GM12864 (cell line): ENCODE measurements at places on chromosomes 3 and 15.

GRCh38 chr15:85980946-85981345 lies 98.7 kb upstream of the AGBL1 start:
- DNase-seq: no peak

DNA sequence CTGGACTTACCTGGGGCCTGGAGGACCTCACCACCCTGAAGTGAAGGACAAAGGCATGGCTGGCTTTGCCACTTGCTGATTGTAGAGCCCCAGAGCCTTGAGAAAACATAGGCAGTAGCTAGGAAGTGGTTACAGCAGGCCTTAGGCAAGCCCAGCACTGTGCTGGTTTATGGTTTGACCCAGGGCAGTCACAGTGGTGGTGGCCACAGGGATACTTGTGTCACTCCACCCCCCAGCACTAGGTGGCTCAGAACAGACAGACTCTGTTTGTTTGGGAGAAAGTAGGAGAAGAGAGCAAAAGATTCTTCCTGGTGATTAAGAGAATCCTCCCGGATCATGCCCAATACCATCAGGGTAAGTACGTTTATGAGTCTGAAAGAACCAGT lies 13.2 kb upstream of the COL8A1 start:
- no peak for DNase-seq

DNA sequence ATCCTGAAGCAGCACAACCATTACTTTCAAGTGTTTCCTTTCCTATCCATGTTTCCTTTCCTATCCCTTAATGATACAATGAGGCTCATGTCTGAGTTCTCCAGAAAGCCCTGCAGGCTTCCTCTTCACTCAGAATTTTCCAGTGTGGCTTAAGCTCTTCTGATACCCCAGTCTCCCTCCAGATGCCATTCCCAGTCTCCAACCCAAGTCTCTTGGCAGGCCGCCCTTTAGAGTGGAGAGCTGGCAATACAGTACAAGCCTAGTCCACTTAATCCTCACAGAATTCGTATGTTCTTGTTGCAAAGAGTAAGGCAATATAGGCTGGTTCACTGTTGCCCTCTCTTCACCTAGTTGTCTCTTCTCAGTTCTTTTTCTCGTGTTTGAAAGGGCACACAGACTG lies 503.9 kb upstream of the MDFIC2 start:
- no peak for DNase-seq

DNA sequence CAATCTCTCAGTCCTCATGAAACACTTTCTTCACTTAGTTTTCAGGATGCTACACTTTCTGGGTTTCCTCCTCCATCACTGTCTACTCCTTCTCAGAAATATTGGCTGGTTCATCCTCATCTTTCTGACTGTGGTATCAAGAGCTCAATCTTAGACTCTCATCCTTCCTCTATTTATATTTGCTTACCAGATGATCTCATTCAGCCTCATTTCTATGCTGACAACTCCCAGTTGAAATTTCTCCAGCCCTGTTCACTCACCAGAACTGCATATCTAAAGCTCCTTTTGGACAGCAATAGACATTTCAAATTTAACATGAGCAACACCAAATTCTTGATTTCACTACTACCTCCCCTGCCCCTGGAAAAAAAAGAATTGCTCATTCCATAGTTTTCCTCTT lies 48.0 kb upstream of the FBN1 start:
- DNase-seq: no peak

GRCh38 chr3:152458376-152459117 lies 189.8 kb downstream of the MBNL1 start:
- no peak for DNase-seq

DNA sequence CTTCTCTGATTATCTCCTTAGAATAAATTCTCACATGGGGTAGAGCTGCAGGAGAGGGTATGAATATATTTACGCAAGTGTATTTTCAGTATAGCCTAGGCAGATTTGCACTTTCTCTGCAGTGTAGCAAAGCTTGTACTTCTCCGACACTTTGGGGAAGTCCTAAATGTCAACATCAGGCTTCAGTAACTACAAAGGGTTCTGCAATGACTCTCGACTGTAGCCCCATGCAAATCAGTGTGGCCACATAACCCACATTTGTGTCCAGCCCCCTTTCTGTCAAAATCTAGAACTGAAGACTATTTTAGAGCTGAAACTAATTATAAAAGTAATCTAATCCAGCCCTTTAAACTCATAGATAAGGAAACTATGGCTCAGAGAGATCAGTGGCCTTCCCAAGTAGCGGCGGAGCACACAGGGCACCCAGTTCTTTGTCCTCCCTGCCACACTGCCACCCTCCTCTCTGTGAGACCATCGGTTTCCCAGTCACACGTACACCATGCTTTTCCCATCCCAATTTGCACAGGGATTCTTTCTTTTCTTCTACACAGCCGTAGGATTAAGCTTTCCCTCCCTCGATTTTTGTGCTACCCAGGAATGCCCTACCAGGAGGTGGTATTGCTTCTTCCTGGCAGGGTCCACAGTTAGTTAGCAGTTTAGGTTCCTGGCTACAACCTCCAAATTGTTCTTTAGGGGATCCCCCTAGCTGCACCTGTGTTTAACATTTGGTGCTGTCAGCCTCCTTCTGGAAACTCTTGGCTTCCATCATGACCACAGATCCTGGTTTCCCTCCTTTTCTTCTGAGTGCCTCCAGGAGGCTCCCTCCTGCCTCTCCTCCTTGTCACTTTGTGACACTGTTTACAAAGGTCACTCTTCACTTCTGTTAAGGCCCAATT lies 22.9 kb downstream of the MRAS start:
- peak; percentile 75 for DNase-seq

GRCh38 chr3:26621906-26622620 lies 509 bp upstream of the LRRC3B start:
- DNase-seq: no peak

- DNase-seq: no peak
Measured at GRCh38 chr3:141086188-141086587, 35.0 kb downstream of the SPSB4 start.

GRCh38 chr15:68377766-68378165 lies 54.2 kb downstream of the ITGA11 start:
- no peak for DNase-seq

GRCh38 chr15:48330855-48331795 lies at the start of gene DUT:
Gene DUT, plus strand, starts transcription at chr15:48331429. Its CDS starts 87 bp downstream, at chr15:48331516.
- peak; percentile 47 for DNase-seq

DNA sequence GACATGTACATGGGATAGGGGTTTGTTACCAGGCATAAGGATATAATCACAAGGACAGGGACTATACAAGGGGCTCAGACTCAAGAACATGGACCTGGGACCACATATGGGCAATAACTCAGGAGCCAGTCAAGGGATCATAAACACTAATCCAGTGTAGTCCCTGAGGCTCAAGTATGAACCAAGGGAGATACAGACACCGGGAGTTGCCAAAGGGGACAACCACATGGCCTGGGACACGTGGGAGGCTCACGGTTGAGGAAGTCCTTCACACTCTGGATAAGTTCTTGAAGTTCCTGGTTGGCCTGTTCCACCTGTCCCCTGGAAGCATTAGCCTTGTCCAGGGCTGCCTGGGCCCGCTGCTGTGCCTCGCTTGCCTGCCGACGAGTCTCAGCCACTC lies 1.8 kb upstream of the USP19 start:
- no peak for DNase-seq

GRCh38 chr3:63900459-63900858 lies 11.7 kb downstream of the SCAANT1 start:
- no peak for DNase-seq

DNA sequence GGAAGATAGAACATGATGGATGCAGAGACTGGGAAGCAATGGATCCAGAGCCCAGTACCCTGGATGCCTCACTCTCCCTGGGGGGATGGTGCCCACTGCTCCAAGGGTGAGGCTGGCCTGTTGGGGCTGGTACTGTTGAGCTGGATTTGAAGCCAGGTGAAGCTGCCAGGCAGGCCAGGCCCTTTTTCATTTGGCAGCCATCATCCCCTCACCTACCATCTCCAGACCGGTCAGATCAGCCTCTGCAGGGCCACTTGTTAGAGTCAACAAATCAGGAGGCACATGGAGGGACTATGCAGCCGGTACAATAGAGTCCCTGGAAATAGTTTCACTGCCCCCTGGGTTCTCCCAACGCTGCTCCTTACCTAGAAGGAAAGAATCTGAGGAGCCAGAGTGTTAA lies 5.9 kb downstream of the MAPKAPK3 start:
- no peak for DNase-seq

- DNase-seq: no peak
Measured at GRCh38 chr15:52252781-52253180, 42.8 kb downstream of the MYO5C start.

DNA sequence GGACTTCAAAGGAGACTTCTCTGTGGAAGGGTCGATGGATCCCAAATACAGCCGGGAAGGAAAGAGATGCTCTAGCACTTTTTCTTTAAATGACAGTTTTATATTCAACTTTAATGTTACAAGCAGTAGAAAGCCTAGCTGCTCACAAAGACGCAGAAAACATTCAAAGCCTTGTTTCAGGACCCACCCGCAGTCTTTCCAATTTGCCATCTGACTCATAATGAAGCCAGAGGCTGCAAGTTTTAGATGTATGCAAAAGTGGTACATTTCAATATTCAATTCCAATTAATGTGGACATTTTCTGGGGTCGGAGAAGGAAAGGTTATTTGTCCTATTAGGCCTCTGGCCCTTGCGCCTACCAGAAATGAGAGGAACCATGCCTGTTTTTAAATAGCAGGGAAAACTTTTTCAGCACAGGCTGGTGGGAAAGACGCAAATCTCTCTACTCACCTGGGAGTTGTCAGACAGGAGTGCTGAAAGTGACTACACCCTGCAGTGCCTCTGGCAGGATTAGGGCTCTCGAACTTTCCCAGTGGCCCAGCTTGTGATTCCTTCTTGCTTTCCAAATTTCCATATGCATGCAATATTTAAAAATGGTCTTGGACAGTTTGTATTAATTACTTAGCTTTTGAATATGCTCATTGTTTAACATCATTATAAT lies 117.4 kb upstream of the MBNL1 start:
- DNase-seq: no peak

- no peak for DNase-seq
Measured at GRCh38 chr3:61858054-61858453, 296.7 kb downstream of the PTPRG start.

- DNase-seq: no peak
Measured at GRCh38 chr3:42403737-42404136, 6.7 kb downstream of the LYZL4 start.

- peak; percentile 30 for DNase-seq
Measured at GRCh38 chr3:73451301-73451944, 173.3 kb downstream of the PDZRN3 start.

GRCh38 chr3:150544726-150545125 lies 1.6 kb downstream of the SERP1 start:
- DNase-seq: no peak

- DNase-seq: no peak
Measured at GRCh38 chr15:92853222-92853621, 46.9 kb upstream of the CHD2 start.

GRCh38 chr3:48084929-48085328 lies 68.7 kb upstream of the MAP4 start:
- peak; percentile 24 for DNase-seq

- DNase-seq: no peak
Measured at GRCh38 chr3:39339086-39339485, 9.6 kb downstream of the CCR8 start.

GRCh38 chr3:187922704-187923416 lies 177.6 kb upstream of the BCL6 start:
- no peak for DNase-seq

DNA sequence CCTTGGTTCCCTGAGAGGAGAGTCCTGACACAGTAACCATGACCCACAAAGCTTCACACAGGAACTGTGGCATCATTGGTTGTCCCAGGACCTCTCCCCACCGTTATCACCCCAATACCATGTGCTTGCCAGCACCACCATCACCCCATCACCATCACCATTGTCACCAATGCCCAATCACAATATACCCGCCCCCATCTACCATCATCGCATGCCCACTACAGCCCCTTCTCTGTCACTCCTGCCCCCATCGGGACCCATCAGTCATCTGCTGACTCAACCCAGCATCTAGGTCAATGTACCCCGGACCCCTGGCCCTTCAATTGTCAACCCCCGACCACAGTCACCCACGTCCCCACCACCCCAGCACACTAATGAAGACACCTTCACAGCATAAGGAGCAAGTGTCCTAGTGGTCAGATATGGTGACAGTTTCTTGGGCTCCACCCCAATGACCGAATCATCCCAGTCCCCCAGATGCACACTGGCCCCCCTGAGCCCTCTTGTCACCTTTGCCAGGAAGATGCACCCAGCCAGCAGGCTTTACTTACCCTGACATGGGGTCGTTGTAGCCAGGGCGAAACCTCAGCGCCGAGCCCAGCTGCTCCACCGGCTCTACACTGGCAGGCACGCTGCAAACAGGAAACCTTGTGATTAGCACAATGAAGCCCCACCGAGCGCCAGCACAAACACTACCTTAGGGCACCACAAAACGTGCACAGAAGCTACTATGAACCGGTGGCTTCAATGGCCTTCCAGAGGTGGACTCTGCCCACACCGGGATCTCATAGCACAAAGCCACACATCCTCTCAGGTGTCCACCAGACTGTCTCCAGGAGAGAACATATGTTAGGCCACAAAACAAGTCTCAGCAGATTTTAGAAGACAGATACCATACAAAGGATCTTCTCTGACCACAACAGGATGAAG lies 25.1 kb downstream of the SHISA5 start:
- no peak for DNase-seq

DNA sequence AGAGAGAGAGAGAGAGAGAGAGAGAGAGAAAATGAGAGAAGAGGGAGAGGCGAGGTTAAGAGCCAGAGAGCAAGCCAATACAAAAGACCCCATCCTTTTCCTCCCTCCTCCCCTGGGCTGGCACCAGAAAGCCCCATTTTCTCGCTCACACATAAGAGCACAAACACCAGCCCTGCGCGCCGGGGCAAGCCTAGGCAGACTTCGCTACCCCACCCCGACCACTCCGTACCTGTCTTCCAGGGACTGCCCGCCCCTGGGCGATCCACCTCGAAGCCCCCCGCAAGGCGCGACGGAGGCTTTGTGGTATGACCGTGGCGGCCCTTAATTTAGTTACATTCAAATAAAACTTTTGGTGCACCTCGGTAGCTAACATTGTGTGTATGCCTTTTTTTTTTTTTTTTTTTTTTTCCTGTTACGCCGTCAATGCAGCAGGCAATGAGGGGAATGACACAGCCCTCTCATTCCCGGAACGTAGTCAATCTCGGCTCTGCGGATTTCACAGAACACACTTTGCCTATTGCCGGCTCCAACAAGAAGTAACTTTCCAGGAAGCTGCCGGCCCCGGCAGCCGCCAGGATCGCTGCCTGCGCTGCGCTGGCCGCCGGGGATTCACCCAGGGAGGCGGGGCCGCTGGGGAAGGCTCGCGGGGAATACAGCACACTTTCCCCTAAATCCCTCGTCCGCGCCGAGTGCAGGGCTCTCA lies 7.7 kb downstream of the BCL6 start:
- no peak for DNase-seq

GRCh38 chr15:79682285-79682684 lies 214.5 kb downstream of the MTHFS start:
- no peak for DNase-seq

DNA sequence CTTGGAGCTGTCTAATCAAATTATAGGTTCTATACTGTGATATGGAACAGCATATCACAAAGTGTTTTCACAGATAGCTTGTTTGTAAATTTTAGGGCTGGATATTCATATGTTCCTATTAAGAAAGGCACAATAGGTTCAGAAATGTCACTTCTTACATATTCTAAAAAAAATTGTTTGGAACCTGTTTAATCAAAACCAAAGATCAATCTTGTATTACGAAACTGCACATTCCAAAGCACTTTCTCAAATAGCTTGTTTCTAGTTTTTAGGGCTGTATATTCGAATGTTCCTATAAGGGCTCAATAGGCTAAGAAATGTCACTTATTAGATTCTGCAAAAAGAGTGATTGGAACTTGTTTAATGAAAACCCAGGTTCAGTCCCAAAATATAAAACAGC lies 67.4 kb upstream of the OSBPL11 start:
- DNase-seq: no peak

- DNase-seq: no peak
Measured at GRCh38 chr3:114721864-114722263, 425.2 kb downstream of the ZBTB20 start.
